ENCODE measurements at places on chromosomes 13 and 19.
A peak's percentile ranks its signal among the peaks of the same experiment; 100 is the strongest.

GRCh38 chr19:17205237-17206140 lies 9.7 kb upstream of the USE1 start:
- DNase-seq: peak; percentile 83

- no peak for DNase-seq
These were observed 27.3 kb downstream of the B3GLCT start for GRCh38 chr13:31227063-31227462.

DNA sequence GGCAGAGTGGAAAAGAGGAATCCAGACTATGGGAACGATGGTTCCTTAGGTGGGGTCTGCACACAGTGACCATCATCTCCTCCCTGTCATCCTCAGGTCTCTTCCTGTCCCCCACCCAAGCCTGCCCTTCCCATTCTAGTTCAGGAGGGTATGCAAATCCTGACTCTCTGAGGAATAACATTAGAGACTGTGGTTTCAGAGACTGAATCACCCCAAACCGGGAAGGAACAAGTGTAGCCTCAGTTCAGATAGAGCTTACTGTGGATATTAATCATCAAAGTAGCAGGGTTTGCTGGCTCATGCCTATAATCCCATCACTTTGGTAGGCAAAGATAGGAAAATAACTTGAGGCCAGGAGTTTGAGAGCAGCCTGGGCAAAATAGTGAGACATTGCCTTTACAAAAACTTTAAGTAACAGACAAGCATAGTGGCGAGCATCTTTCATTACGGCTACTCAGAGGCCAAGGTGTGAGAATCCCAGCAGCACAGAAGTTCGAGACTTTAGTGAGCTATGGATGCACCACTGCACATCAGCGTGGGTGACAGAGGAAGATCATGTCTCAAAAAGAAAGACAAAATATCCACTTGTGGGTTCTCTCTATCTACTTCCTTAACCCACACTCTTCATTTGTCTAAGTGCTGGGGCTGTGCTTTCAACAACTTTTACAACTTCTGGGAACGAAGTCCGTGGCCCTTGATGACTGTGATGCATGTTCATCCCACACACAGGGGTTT lies 19.3 kb upstream of the LGALS13 start:
- DNase-seq: no peak

DNA sequence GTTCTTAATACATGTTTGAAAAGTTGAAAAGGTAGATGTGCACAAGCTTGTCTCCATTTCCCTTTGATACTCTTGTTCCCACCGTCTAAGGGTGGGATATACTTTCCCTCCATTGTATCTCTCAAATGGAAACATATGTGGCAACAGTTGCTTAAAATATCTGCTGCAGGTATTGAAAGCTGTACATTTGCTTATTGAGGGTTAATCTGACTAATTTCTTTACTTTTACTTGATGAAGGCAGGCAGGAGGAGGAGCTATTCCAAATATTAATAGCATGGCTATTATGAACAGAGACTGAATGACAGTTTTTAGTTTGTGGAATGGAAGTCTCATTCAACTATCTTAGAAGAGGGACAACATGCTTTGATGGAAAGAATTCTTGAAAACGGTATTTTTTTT lies 103.8 kb downstream of the SLC10A2 start:
- no peak for DNase-seq

DNA sequence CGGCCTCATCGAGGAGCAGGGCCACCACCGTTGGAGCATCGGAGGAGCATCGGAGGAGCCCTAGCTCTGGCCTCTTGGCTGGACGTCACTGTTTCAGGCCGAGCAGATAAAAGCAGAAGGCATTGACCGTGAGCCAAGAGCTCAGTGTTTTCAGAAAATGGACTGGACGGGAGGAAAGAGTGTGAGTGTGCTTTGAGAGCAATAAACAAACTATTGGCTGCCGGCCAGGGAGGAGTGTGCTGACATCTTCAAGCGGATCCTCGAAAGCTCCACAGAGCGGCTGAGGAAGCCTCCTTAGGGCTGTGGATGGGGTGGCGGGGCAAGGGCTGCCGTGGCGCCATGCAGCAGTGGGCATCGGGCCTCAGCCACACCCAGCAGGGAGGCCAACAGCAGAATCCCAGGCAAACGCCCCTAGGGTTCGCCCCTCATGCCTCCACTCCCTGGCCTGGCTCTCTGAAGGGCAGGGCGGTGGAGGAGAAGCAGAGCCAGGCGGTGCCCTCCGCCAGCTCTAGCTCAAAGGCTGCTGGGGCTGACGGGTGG lies 41.8 kb downstream of the IRS2 start:
- DNase-seq: no peak

DNA sequence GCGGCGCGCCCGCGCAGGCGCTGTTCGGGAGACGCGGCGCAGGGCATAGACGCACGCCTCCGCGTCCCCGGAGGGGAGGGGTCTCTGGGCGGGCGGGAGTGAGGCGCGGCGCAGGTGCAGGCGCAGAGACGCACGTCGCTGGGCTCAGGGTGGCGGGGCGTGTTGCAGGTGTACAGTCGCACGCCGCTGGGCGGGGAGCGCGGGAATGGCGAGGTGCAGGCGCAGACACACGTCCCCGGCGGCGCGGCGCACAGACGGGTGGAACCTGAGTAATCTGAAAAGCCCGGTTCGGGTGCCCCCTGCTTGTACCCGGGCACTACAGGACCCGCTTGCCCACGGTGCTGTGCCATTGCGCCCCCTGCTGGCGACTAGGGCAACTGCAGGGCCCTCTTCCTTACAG lies 44.7 kb downstream of the PLPP2 start:
- no peak for DNase-seq

GRCh38 chr19:18660051-18660910 lies 23.2 kb upstream of the CRTC1 start:
- peak; percentile 87 for DNase-seq

GRCh38 chr13:63403733-63404132 lies 1988.1 kb upstream of the PCDH20 start:
- no peak for DNase-seq

DNA sequence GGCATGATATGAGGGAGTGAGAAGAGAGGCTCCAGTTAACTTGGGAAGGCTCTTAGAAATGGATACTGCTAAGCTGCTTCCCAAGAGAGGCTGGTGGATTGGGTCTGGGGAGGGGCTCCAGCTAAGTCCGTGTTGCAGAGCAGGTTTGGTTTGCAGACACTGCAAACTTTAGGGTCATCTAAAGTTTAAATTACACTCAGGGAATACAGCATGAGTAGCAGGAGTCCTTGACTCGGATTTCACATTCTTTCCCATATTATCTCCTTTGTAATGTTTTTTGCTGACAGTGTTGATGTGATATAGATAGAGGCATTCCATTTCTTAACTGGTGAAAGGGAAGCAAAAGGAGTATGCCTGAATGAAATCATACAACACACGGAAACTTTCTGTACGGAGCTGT lies 31.9 kb downstream of the SGCG start:
- no peak for DNase-seq

DNA sequence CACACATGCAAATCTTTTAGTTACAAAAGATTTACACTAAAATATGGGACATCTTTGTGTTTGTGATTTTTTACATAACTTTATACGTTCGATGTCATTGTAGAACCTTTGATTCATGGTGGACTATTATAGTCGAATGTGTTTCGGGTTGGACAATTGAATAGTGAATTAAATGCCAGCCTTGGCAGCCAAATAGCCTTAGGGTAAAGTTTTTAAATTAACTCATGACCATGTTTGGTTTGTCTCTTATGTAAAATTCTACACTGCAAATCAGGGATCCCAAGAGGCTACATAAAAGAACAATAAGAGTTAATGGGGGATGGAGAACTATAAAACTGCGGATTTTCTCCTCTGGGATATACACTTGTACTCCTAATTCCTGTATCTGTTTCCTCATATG lies 1735.6 kb upstream of the SPRY2 start:
- no peak for DNase-seq

- DNase-seq: no peak
These were observed 383 bp downstream of the ZNF581 start for GRCh38 chr19:55643887-55644176.

GRCh38 chr19:46000491-46001246 lies 5.4 kb downstream of the CCDC61 start:
- peak; percentile 75 for DNase-seq

- DNase-seq: no peak
These were observed 596 bp downstream of the CEACAM4 start for GRCh38 chr19:41626278-41626677.

- no peak for DNase-seq
These were observed 941 bp upstream of the UHRF1 start for GRCh38 chr19:4908360-4908759.

GRCh38 chr13:110486061-110486715 lies 75.3 kb downstream of the RAB20 start:
- peak; percentile 91 for DNase-seq

DNA sequence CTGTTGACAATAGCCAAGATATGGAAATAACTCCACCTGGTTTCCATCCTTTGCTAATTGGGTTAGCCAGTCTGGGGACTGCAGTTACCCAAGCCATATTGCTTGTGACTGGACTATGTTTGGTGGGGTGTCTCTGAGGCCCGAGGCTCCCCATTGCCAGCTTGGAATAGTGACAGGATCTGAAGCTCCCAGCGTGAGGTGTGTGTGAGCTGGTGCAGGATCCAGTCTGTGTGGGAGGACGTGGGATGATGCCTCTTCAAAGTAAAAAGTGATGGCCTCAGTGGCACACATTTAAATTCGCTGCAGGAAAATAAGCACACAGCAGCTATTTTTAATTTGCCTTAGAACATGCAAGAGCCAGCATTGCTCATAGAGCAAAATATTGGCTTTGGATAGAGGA lies 75.0 kb downstream of the TEX26 start:
- no peak for DNase-seq

- DNase-seq: peak; percentile 38
These were observed 306.2 kb downstream of the TEX29 start for GRCh38 chr13:111626371-111627305.

DNA sequence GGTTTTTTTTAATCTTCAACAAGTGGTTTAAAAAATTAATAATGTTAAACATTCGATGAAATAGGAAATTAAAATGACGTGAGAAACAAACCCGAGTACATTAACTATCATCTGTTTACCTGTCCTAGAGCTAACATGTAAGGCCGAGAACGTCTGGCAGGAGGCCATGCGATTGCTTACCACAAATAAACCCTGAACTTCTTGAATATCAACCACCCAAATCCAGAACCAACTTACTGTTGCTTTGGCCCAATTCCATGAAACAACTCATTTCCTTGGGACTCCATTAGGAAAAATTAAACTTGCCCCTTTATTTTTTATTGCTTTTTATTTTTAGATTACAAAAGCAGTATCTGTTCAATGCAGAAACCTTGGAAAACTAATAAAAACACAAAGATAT lies 228.9 kb upstream of the IRS2 start:
- no peak for DNase-seq

DNA sequence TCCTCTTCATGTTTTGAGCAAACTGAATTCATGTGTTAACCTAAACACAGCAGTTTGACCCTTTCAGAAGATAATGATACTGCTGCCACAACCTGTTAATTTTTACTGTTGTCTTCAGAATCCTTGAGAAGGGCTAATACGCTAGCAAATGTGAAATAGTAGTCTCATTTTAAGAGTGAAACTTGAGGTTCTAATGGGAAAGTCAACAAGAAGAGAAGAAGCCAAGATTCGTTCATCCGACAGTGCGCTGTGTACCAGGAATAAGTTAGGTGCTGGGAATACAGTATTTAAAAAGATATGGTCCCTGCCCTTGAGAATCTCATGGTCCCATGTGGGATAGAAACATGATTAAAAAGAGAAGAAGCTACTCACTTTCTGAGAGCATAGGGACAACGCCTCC lies 134.4 kb downstream of the KL start:
- no peak for DNase-seq

DNA sequence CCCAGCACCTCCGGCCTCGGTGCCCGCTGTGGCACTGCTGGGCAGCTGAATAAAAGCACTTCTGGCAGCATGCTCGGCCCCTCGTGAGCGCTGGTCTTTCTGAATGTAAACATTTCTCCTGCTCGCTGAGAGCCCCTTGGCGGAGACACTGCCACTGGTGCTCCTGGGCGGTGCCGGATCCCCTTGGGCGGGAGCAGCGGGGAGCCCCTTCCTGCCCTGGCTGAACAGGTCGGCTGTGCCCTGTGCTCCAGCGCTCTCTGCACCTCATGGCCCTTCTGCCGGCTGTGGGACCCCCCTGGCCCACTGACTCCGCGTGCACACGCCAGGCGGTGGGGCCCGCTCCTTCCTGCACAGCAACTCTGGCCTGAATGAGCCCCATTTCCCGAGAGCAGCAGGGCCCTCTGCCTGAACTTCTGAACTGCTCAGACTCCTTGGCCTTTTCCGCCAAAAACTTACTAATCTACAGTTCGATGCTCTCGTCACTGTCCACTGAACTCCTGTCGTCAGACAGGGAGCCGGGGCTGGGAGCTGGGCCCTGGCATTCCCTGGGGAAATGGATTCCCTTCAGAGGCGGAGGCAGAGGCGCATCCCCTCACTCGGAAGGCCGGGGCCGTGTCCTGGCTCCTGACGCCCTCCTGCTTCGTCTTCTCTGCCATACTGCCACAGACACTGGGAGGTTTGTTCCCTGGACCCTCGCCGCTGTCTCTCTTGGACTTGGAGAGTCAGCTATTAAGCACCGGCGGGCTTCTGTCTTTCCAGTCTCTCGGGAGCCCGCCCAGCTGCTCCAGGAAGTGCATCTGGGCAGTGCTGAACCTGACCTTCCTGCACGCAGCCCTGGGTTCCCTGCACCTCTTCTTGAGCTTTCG lies 14.2 kb downstream of the RB1 start:
- no peak for DNase-seq

GRCh38 chr13:109425821-109426689 lies 360.3 kb downstream of the IRS2 start:
- no peak for DNase-seq

- DNase-seq: peak; percentile 79
These were observed 185.4 kb downstream of the KDM4B start for GRCh38 chr19:5154129-5154798.

DNA sequence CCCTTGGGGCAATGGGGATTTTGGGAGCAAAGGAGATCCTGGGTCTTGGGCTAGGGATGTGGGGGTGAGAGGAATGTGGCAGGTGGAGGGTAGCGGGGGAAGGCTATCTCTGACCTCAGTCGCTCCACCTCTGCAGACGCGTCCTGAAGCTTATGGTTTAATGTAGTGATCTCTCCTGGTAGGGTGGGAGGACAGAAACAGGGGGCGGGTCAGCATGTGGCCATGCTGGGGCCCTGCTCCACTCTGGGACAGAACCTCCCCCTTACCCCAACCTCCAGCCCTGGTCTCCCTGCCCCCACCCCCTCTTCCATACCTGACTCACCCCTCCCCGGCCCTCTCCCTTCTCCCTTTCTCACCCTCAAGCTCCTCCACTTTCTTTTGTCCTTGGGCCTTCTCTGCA lies 1.4 kb downstream of the BST2 start:
- DNase-seq: no peak

DNA sequence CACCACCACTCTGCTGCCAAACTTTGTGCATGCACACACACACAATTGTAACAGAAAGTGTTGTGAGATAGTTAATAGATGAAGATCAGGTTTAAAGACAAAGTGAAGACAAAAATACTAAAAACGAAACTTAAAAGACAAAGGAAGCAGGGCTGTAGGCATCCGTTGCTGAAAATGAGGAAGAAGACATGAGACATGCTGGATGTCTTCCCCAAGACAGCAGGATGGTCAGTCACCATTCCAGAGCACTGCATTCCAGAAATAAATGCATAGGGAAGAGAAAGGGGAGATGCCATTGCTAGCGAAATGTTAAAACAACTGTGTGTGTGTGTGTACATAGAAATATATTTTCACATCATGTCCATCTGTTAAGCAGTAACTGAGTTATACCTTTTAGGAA lies 520.1 kb downstream of the SUCLA2 start:
- DNase-seq: no peak

GRCh38 chr19:33005440-33005839 lies 33.4 kb downstream of the FAAP24 start:
- no peak for DNase-seq
